ENCODE measurements at places on chromosomes 6 and 20. TPM values are rescaled to one million over a fixed set of nuclear protein-coding genes. Genes with fewer than 3 reads are reported as not detected.

The IMPG1 gene
- not detected for total RNA-seq

The TRIM15 gene
- not detected for total RNA-seq

The ACTL10 gene
- total RNA-seq: not detected

The MUC22 gene
- total RNA-seq: 0.02 TPM

The PRRT1 gene
- total RNA-seq: 0.66 TPM

The SPAG4 gene
- total RNA-seq: 3.6 TPM

The SLC32A1 gene
- total RNA-seq: not detected

The TREM1 gene
- total RNA-seq: 0.14 TPM

The BPIFB3 gene
- not detected for total RNA-seq

The IL22RA2 gene
- total RNA-seq: not detected

The NR2E1 gene
- total RNA-seq: 0.07 TPM

The MUCL3 gene
- total RNA-seq: 0.15 TPM

The SLC12A5 gene
- total RNA-seq: 13.8 TPM

The EYA2 gene
- 2.6 TPM for total RNA-seq

The BMP6 gene
- total RNA-seq: 14.8 TPM

The PGC gene
- 0.14 TPM for total RNA-seq

The MUC21 gene
- total RNA-seq: not detected

The KCNK16 gene
- total RNA-seq: not detected

The C20orf144 gene
- 0.08 TPM for total RNA-seq

The TGM2 gene
- total RNA-seq: 428 TPM

The HCK gene
- total RNA-seq: 0.06 TPM

The TAB2 gene
- 31.7 TPM for total RNA-seq

The POU3F2 gene
- not detected for total RNA-seq

The POM121L2 gene
- not detected for total RNA-seq

The SNAP25 gene
- total RNA-seq: 15.3 TPM

The FOXF2 gene
- 19.5 TPM for total RNA-seq

The RAE1 gene
- total RNA-seq: 61.1 TPM

The HTR1E gene
- total RNA-seq: not detected

The CDSN gene
- total RNA-seq: 0.06 TPM

The SIRT5 gene
- total RNA-seq: 4.6 TPM

The ADGRB3 gene
- not detected for total RNA-seq

The FAM217B gene
- 7.7 TPM for total RNA-seq

The RBM24 gene
- total RNA-seq: 9.3 TPM

The SULF2 gene
- 27.8 TPM for total RNA-seq

The AIF1 gene
- not detected for total RNA-seq

The PKHD1 gene
- total RNA-seq: not detected

The HUS1B gene
- total RNA-seq: 0.12 TPM

The TAF4 gene
- 17.0 TPM for total RNA-seq

The SPTLC3 gene
- total RNA-seq: not detected

The NKX2-4 gene
- not detected for total RNA-seq

The DEFB124 gene
- total RNA-seq: 0.32 TPM

The NKX2-2 gene
- not detected for total RNA-seq

The BANF2 gene
- total RNA-seq: not detected

The MOG gene
- total RNA-seq: not detected

The CLDN20 gene
- total RNA-seq: not detected

The GPX5 gene
- not detected for total RNA-seq

The EYA4 gene
- 7.5 TPM for total RNA-seq

The ENPP5 gene
- total RNA-seq: not detected

The ANKRD66 gene
- total RNA-seq: not detected

The FERMT1 gene
- total RNA-seq: 14.4 TPM

The SDHAF4 gene
- 5.0 TPM for total RNA-seq

The BIRC7 gene
- total RNA-seq: 2.4 TPM

The FILIP1 gene
- 0.40 TPM for total RNA-seq

The TPBG gene
- 30.0 TPM for total RNA-seq

The ADAM33 gene
- 0.14 TPM for total RNA-seq

The NFATC2 gene
- total RNA-seq: 7.7 TPM

The RNF144B gene
- 0.33 TPM for total RNA-seq

The HDDC2 gene
- total RNA-seq: 103 TPM

Data from A549 treated with dexamethasone at 1 μM for 4 hours (cell line).